H9 (cell line): ENCODE measurements at places on chromosomes 12 and 14. TPM values are rescaled to one million over a fixed set of nuclear protein-coding genes. Genes with fewer than 3 reads are reported as not detected.

RNASE7 gene
- not detected in 2 replicates for total RNA-seq

- no peak for DNase-seq
Observed at GRCh38 chr12:96347130-96347699, 53.0 kb downstream of the CDK17 start.

CCDC60 gene
- 0.44 TPM in 1 of 2 replicates, not detected in the other for total RNA-seq

DNA sequence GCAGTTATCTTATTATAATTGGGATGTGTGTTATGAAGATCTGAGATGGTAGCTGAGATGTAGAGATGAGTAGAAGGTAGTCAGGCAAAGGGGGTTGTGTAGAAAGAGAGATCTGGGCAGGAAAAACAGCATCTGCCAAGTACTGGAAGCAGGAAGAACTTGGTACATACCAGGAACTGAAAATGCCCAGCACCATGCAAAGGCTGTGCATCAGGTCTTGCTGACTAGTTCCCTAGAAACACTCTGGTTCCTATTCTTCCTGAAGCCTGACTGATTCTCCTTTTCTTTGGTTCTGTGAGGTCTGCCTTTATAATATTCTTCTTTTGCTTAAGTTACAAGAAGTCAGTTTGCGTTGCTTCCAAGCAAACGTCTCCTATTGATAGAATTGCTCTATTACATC, 6.7 kb upstream of the NFATC4 start:
- DNase-seq: no peak

- no peak for DNase-seq
Observed at GRCh38 chr12:97097734-97098133, 190.7 kb downstream of the NEDD1 start.

NPFF gene
- total RNA-seq: not detected in 2 replicates

JPH4 gene
- total RNA-seq: 6.7 and 6.8 TPM in 2 replicates

PPP4R4 gene
- total RNA-seq: 3.9 and 5.1 TPM in 2 replicates

DNA sequence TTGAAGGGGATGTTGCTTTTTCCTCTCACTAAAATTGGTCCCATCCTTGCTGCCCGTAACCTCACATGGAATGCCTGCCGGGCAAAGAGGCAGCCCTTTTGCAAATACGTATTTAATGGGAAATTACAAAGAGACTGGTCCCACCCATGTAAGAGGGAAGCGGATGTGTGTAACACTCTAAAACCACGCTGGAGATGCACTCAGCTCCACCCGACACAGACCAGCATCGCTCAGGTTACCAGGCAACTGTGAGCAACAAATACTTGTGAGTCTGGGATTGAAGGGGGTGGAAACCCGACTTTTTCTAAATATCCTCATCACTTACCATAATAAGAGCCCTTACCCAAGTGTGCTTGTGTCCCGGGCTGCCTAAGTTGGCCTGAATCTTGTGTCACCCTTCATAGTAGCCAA, 47.7 kb downstream of the ELK3 start:
- no peak for DNase-seq

DNA sequence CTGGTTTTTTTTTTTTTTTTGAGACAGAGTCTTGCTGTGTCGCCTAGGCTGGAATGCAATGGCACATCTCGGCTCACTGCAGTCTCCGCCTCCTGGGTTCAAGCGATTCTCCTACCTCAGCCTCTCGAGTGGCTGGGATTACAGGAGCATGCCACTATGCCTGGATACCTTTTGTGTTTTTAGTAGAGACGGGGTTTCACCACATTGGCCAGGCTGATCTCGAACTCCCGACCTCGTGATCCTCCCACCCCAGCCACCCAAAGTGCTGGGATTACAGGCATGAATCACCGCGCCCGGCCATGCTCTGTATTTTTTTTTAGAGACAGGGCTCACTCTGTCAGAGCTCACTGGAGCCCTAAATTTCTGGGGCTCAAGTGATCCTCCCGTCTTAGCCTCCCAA, 32.6 kb downstream of the VRTN start:
- no peak for DNase-seq

GRCh38 chr14:99755629-99756603, 37.3 kb upstream of the EML1 start:
- DNase-seq: no peak

WNT1 gene
- total RNA-seq: not detected in 2 replicates

DNA sequence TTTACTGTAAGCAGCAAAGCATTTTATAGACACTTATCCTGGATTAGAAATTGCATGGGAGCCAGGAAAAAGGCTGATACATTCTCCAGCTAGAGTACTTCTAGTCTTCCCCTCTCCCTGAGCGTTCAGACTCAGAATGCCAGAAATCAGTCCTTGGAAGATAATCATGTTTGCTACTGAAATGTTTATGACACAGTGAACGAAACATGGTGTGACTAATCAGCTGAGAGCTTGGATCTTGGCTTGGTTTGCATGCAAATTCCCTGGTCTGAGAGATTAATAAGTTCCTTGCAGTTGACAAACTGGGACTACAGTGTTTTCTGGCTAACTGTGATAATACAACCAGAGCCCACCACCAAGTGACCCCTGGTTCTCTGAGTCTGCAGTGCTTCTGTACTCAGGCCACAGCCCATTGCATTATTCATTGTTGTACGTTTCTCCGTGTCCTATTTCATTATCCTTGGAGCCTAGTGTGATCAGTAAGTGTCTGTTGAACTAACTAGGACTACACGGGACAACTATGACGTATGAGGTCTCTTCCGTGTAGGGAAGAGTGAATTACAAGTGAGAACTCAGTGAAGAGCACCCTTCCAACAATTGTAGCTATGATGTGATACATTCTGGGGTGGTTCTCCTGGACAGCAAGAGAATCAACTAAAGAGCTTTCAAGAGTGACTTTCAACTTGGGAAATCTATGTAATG, 34.6 kb upstream of the EVL start:
- DNase-seq: no peak

SLC7A8 gene
- 77.9 and 84.5 TPM in 2 replicates for total RNA-seq

DNA sequence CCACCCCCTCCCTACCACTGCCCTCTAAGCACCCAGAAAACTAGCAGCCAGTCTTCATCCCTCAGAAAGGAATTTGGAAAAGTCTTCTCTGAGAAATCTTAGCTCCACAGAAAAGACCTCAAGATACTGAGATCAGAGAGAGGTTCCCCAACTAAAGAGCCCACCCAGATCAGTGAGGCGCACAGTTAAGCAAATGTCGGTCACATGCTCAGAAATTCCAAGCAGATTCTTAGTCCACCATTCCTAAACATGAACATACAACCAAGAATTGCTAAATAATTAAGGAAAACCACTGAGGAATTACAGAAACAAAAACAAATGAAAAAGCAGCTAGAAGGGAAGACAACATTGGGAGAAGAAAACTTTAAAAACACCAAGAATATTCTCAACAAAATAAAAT, 32.3 kb downstream of the MED13L start:
- no peak for DNase-seq

GRCh38 chr12:93098077-93098476, 169.0 kb upstream of the EEA1 start:
- peak; percentile 49 for DNase-seq

KRT74 gene
- total RNA-seq: not detected in 2 replicates

DAO gene
- total RNA-seq: not detected in 2 replicates

- DNase-seq: no peak
Observed at GRCh38 chr14:55625481-55625880, 45.5 kb downstream of the KTN1 start.

NPAS3 gene
- total RNA-seq: 0.17 and 0.22 TPM in 2 replicates

- no peak for DNase-seq
Observed at GRCh38 chr14:72535485-72535884, 358.4 kb downstream of the DPF3 start.

DNA sequence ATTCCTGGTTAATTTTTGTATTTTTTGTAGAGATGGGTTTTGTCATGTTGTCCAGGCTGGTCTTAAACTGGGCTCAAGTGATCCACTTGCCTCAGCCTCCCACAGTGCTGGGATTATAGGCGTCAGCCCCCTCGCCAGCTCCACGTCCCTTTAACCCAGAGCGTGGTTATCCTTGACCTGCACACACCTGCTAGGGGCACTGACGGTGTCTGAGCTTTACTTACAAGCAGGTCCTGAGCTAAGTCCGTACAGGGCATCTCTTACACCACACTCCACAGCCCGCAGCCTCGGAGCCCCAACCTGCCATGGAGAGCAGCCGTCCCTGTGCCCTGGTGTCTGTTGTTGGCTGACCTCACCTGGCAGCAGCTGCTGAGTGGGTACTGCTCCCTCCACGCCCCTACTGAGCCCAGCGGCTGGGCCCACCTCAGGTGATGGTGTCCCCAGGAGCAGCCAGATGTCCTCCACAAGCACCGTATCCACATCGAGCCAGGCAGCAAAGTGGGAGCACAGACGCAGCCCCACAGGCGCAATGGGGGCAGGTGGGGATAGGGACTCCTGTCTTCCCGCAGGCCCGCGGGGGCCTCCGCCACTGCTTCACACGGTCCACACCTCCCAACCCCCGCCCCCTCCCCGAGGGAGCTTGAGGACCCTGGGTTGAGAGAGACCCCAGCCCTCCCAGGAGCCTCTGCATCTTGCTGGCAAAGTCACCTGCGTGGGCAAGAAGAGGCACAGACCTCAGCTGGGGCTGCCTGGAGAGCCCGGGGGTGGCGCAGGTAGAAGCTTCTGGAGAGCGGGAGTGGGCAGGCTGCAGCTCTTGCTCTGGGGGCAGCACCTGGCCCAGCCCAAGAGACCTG, 325.4 kb upstream of the SFSWAP start:
- DNase-seq: no peak

DNA sequence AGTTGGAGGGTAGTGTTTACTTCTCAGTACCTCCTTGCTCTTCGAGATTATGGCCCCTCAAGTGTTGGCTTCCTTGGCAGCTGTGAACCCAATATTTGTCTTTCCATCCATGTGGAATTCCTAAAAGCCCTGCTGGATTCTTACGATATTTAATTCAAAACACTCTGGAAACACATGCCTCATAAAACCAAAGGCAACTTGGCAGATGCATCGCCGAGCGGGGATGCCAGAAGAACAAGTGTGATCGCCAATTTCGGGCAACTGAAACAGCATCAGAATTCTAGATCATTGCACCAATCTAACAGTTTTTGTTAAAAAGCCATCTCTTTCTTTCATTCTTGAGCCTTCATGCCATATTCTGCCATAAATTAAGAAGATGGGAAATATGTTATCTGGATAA, 934.4 kb downstream of the AACS start:
- DNase-seq: no peak

TAS2R30 gene
- total RNA-seq: 1.5 and 2.0 TPM in 2 replicates

GRCh38 chr12:108193917-108194316, 64.8 kb downstream of the WSCD2 start:
- DNase-seq: no peak

GRCh38 chr14:54854181-54854580, 48.4 kb downstream of the GCH1 start:
- DNase-seq: peak; percentile 48

MSRB3 gene
- 1.1 and 1.3 TPM in 2 replicates for total RNA-seq

DNA sequence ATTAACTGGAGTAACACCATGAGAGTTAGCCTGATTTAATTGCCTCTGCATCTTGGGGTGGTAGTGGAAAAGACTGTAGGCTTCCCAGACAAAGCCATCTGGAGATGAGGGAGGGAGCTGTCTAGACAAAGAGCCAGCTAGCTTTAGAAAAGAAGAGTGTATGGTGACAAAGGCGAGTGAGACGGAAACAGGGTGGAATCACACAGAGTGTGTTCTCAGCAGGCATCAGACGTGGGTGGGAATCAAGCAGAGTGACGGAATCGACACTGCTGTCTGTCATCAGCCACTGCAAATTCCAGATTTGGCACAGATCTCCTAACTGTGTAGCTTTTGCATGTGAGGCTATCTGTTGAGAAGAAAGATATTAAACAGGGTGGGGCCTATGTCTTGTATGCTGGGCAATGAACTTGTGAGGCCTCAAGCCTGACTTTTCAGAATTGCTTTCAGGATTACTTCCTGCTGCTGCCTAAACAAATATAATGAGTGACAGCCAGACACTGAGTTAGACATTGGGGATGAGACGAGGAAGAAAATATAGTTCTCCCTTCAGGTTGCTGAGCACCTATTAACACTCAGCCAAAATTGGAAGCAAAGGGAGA, 236.5 kb upstream of the GRIP1 start:
- DNase-seq: no peak
